ENCODE measurements at places on chromosomes 2 and 18.

GRCh38 chr2:65813631-65814173 lies 381.3 kb upstream of the SPRED2 start:
- no peak for DNase-seq

DNA sequence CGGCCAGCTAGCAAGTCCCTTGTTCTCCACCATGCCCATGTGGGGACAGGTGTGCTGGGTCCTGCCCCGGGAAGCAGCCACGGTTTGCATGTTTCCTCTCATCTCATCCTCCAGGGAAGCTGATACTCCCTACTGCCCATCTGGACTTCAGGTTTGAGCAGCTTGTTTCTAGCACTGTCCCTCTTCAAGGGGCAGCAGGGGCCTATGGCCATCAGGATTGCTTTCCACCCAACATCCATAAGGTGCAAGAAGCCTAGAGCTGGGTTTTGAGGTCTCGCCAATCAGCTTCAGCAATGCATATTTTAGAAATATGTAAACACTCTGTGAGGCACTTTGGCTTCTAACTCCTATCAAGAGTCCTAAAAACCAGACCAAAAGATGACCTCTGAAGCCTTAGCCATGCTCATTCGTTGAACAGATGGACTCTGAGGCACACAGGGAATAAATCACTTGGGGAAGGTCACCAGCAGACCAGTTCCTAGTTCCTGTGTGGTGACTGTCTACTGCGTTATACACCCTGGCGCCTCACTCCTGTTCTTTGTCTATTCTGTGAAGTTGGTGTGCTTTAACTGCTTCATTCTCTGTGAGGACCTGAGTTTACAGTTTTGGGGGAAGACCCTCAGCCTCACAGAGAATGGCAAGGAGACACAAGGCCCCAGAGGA lies 192.6 kb upstream of the TWIST2 start:
- no peak for DNase-seq

- no peak for DNase-seq
These were observed 20.8 kb upstream of the SOS1 start for GRCh38 chr2:39141334-39142271.

DNA sequence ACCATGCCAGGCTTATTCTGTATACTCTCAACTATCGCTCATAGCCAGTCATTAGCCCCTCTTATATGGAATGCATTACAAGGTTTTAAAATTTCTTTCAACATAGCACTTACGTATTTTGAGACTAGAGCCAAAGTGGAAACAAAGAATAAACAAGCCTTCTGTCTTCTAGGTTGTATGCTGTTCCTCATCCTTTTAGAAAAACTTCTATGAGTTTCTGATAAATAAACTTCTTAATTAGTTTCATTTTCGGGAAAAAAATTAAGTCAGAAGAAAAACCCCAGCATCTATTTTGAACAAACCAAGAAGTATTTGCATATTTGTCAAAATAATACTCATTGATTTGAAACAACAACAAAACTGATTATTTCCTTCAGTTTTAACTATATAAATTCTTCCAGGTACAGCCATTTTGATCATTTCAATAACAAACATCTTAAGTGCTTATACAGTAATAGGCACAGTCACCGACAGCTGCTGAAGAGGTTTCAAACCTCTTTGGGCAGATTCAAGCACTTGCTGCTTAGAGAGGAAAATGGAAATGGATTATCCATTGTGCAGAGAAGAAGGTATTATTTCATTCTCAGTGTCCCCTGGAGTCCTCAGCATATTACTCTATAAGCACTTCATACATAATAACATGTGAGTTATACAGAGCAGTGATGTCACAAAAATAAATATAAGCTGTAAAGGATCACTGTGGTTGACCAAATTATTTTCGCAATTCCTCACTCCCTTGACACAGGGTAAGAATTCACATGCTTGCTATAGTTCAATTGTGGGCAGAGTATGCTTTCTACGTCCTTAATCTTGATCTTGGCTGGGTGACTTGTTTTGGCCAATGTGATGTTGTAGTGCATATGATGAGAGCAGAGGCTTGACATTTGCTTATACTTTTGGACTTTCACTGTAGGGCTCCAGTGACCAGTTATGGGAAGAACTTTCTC lies 833.8 kb downstream of the TRIB2 start:
- peak; percentile 64 for DNase-seq

GRCh38 chr18:34915046-34915445 lies 126.2 kb upstream of the MAPRE2 start:
- no peak for DNase-seq

- no peak for DNase-seq
These were observed 1951.7 kb upstream of the LRRTM1 start for GRCh38 chr2:82256288-82256687.

GRCh38 chr2:146874260-146874658 lies 970.6 kb upstream of the ACVR2A start:
- DNase-seq = no peak

GRCh38 chr2:121333231-121333630 lies 48.2 kb upstream of the TFCP2L1 start:
- DNase-seq = no peak

- DNase-seq = no peak
These were observed 26.9 kb upstream of the ASAP2 start for GRCh38 chr2:9179572-9180201.

- no peak for DNase-seq
These were observed 40.6 kb upstream of the CSRNP3 start for GRCh38 chr2:165428926-165429325.

DNA sequence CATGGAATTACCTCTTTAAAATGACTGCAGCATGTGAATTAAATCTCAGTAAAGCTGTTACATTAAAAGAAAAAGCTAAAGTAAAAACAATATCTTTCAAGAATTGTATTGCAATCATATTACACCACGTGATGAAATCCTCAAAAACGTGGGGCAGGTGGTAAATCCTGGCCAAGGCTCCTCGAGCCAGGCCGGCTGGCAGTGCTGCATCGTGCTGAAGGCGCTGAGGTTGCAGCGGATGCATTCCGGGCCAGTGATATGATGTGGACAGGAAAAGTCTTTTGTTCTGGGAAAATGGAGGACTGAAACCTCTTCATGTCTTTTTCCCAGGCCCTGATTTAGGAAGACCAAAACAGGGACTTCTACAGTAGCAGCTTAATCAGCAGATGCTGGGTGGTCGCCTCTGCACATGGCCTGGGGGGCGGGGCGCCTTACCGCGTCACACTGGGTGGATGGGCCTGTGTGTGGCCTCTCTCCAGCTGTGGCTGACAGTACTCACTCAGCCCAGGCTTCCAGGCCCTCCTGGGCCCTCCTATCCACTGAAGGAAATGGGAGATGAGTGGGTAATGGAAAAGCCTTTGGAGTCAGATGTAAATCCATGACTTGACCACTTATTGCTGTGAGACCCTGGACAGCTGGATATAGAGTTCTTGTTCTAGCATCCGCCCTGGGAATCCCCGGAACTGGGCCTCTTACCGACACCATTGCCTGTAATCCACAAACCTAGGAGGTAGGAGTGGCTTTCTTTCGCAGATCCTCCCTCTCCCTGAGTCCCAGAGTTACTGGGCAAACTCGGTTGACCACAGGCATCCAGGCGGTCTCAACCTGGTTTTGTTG lies 45.1 kb downstream of the PROC start:
- DNase-seq = no peak

- DNase-seq = no peak
These were observed 282.2 kb upstream of the ST6GAL2 start for GRCh38 chr2:107168141-107168540.

GRCh38 chr18:14970027-14970426 lies 222.1 kb downstream of the ANKRD30B start:
- no peak for DNase-seq

DNA sequence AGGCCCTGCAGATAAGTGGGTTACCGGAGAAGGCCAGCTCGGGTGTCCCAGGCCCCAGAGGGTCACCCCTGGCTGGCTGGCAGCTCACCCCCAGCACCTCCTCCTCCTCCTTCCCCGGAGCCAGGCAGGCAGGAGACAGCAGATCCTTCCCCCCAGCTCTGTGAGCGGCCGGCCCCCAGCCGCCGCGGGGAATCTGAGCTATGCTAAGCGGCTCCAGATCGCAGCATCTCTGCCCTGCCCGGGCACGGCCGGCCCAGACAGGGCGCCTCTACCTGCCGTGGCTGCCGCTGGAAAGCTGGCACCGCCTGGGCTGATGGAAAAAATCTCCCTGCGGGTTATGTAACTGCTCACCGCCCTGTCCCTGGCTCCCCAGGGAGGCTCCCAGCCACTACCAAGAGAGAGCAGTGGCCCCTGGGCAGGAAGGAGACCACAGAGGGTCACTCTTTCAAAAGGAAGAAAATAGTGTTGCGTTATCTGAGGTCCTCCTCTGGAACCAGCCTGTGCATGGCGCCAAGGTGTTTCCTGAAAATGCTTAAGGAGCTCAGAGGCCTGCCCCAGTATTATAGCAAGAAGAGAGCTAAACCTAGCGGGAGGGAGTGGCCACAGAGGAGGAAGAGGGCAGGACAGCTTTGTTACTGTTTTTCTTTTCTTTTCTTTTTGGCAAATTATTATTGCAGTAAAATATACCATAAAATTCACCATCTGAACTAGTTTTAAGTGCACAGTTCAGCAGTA lies 179.0 kb downstream of the SMAD7 start:
- DNase-seq = no peak

- DNase-seq = peak; percentile 17
These were observed 31.3 kb upstream of the SSB start for GRCh38 chr2:169767243-169767888.

DNA sequence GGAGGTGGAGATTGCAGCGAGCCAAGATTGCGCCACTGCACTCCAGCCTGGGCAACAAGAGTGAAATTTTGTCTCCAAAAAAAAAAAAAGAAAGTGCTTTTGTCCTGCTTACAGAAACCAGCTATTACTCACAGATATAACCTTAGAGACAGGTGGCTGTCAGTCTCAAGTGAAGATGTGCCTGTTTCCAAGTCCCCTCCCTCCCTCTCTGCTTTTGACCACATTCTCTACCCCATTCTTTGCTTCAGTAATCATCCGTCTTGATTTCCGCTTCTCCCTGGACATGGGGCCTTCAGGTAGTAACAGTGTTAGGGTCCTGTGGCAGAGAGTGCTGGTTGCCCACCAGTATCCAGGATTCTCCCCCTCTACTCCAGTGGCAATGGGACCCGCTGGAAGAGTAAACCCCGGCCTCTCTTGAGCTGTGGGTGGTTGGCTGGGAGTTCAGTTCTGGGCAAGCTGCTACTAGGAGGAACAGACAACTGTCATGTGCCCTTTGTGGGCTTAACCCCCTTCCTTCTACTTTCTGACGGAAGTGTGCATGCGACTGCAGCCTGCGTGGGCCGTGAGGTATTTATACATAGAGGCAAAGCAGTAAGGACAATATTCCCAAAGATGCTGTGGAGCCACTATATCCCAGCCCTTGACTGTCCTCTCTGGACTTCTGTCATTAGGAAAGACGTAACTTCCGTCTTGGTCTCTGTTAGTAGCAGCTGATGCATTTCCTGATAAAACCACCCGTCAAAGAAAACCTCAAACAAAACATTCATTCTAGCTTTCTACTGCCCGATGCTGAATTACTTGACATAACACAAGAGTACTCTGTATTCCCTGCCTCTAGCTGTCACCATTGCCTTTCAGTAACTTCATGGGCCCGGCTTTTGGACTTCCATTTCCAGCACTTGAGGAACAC lies 17.8 kb downstream of the PDCL3 start:
- DNase-seq = no peak

GRCh38 chr2:140187086-140187485 lies 1406.9 kb upstream of the NXPH2 start:
- DNase-seq = no peak

DNA sequence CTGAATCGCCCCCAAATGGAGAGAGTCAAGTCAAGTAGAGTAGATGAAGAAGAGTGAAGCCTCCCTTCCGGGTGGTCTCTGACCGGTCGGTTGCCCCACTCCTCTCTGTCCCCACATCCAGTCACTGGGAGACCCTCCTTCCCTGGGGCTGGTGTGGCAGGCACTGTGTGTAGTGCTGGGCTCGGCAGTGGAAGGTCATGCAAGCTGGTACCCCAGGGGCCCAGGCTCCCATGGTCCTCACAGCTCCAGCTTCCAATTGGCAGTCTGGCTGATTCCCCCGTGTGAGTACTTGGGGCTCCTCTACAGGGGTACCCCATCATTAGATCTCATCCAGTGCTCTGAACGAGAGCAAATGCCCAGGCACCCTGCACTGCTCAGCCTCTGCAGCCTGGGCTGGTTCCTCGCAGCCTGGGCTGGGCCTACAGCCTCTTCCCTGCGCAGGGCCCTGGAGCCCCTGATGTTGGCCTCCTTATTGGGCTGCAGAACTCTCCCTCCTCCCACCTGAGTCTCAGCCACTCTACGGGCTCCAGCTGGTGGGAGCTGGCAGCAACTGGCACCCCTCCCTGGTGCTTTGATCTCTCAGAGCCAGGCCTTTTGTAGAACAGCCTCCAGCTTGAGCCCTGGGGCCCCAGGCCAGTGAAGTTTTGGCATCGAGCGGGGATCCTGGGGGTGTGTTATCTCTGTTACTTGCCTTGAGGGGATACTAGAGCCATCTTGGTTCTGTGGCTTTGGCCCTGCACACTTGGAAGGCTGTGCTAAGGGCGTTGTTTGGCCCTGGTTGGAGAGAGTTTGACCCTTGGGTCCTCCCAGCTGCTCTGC lies 187.8 kb upstream of the HDAC4 start:
- DNase-seq = no peak

DNA sequence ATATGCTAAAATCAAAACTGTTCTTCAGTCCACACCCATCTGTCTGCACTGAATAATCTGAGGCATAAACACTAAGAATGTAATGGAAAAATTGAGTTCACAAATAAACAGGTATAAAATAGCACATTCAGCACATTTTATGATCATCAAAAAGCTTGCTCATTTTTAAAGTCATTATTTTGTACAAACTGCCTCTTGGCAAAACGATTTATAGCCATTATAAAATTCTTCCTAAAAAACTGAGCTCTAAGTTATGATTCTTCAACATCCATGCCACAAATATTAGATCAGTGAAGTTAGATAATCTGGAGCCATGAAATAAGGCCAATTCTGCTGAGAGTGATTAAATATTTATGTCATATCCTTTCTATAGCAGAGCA lies 233.5 kb downstream of the DYM start:
- DNase-seq = no peak

DNA sequence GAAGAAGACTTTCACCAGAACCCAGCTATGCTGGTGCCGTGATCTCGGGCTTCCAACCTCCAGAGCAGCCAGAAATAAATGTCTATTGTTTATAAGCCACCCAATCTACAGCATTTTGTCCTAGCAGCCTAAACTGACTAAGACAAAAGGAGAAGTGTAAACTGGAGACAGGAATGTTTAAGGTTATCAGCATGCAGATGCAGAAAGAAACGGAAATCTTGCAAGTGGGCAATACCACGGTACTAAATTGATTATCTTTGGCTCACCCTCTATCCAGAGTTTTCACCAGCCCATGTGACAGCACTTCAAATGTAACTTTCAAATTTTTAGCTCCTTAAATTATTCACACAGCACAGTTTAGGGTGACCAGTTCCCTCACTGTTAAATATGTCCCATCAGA lies 5.7 kb upstream of the CAPN14 start:
- no peak for DNase-seq

DNA sequence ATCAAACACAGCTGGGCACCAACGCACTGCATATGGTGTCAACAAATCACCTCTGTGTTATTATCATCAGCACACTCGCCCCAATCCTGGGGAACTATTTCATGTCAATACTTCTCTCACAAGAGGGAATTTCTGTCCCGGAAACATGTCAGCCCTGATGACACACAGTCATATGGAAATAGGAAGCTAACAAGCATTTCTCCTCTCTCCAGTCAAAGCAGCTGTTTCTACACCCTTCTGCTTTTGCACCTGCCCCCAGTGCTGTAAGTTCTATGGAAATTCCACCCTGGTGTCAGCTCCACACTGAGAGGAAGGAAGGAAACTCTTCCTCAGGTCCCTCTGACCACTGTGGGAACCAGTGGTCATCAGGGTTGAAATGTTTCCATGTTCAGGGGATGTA lies 447.6 kb upstream of the ID2 start:
- DNase-seq = peak; percentile 48

All from NCI-H1105 treated with DMSO at 0.1 percent for 48 hours (cell line).